Type B pancreatic cell (in vitro differentiated cells): ENCODE measurements at places on chromosomes 4 and X. TPM values are rescaled to one million over a fixed set of nuclear protein-coding genes. Genes with fewer than 3 reads are reported as not detected.

The ZNF630 gene
- 3.6 and 4.4 TPM in 2 replicates for total RNA-seq

GRCh38 chr4:15149839-15150592 is 147.7 kb downstream of the CPEB2 start:
- no peak for DNase-seq

DNA sequence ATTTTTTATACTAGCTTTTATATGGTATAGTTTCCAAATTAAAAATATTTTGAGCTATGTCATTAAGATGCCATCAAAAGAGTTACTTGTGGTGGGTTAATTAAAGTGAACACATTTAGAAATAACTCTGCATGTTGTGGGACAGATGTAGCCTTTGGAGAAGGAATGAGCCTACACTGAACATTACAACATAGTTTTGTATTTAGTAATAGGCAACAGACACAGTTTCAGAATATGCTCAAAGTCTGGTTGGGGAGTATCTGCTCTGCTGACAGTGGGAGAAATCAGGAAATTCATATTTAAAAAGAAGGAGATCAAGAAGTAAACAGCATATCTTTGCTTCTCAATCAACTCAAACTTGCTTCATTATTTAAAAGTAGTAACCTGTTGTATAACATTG is 23.7 kb downstream of the EMCN start:
- no peak for DNase-seq

DNA sequence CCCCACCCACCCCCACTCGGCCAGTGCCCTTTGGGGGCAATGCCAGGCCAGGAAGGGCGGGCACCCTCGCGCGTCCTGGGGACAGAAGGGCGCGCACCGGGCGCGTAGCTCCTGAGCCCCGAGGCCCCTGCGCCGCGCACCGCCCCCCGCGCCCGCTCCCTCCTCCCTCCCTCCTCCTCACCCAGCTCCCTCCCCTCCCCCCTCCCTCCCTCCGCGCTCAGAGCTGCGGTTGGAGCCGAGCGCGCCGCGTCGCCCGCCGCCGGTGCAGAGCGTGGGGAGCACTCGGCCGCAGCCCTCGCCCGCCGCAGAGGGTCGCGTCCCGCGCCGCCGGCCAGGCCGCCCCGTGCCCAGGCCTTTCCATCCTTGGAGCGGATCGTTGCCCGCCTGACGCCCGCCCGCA is at the start of gene ATP2B3:
Gene ATP2B3 (plus strand): TSS at position 220 of the 400 bp plus-strand sequence. CDS start 18,606 bp downstream, outside the sequence.
- DNase-seq: no peak

GRCh38 chr4:120238277-120238973 is 171.8 kb upstream of the MAD2L1 start:
- no peak for DNase-seq
